ENCODE measurements at places on chromosomes 4 and X.
A peak's percentile ranks its signal among the peaks of the same experiment; 100 is the strongest.

DNA sequence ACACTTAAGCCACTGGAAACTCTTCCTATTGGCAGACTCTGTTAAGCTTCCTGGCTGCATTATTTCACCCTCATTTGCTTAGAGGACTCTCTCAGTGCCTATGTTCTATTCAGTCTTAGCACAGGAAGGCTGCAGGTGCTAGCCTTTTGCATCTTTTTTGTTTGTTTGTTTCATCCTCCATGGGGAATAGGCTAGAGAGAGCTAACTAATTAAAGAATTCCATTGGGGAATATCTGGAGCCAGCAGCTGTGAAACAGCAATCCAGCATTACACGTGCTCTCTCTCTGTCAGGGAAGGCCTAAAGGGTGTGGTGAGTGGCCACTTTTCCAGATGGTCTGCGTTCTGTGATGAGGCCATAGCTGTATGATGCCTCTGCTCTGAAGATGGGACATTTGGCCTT is 633.6 kb downstream of the SPRY1 start:
- DNase-seq: no peak

DNA sequence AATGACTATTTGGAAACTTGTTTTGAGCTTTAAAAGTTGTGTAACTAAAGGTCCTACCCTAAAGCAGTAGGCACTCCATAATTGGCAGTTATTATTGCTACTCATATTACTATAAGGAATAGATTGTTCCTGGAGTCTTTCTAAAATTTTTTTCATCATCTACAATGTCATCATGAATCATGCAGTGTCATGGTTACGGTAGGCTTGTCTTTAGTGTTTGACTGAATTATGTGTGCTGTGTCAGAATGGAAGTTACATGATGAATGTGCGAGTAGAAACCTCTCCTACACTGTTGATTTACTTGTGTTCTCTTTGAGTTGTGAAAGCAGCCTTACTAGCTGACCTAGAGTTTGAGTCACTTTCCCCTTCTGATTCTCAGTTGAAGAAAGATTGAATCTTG is 1099.9 kb downstream of the RAPGEF2 start:
- no peak for DNase-seq

GRCh38 chrX:24979081-24979480 is 36.7 kb downstream of the ARX start:
- no peak for DNase-seq

DNA sequence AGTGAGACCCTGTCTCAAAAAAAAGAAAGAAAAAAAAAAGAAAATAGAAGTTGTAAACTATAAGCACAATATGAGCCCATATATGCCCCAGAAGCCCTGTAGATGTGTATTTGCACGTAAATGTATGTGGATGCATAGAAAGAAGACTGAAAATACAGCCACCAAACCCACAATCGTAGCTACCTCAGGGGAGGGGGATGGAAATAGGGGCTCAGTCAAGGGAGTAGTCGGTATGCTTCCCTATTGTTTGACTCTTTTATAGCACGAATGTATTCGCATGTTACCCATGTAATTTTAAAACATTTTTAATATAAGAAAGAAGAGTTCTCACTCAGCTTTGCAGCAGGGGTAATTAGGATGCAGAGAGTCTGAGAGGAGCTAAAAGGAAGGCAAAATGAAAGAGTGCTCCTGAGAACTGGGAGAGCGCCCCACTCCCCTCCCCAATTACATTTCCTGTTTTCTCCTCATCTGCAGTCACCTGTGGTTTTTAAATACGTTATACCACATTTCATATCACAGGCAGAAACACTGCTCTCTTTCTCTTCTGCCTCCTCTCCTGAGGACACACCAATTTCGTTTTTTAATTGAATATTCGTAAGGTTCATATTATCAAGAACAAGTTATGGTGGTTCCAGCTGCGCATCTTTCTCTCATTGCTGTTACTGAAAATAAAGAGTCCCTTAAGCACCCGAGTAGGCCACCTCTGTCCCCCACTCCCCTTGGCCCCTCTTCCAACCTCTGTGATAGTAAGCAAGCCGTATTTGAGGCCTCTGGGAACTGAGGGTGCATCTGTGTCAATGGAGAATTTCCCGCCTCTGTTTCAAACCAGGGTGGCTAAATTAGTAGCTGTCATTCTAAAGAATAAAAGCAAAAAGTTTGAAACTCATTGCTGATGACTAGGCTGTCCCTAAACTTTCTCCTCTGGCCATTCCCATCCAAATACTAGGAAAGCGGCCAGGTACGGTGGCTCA is 10.7 kb downstream of the SEPTIN6 start:
- peak; percentile 49 for DNase-seq

- DNase-seq: peak; percentile 3
These were observed 13.6 kb downstream of the SLC25A6 start for GRCh38 chrX:1378306-1378759.

DNA sequence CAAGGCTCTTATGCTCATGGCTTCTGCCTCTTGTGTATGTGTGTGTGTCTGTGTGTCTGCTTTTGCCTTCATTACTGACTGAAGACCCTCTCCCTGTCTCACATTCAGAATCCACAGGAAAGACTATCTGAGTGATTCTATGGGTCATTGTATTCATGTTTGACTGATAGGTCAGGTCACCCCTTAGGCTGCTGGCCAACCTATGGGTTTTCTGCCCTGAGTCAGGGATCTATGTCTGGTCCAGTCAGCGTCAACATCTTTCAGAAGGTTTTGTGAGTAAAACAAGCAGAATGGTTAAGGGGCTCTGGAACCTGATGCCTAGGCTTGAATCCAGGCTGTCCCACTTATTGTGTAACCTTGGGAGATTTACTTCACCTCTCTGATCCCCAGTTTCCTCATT is 30.5 kb downstream of the NHSL2 start:
- no peak for DNase-seq

GRCh38 chrX:104435249-104435648 is 130.8 kb upstream of the IL1RAPL2 start:
- DNase-seq: no peak

- DNase-seq: no peak
These were observed 1.4 kb downstream of the CCNI start for GRCh38 chr4:77074381-77074831.
